ENCODE measurements at places on chromosomes 7 and 10. TPM values are rescaled to one million over a fixed set of nuclear protein-coding genes. Genes with fewer than 3 reads are reported as not detected.
A peak's percentile ranks its signal among the peaks of the same experiment; 100 is the strongest.

The HEPACAM2 gene
- 8.1 TPM for polyA plus RNA-seq

The EPO gene
- 0.10 TPM for polyA plus RNA-seq

The CDHR3 gene
- polyA plus RNA-seq: 5.9 TPM

The ARMH3 gene
- 20.6 TPM for polyA plus RNA-seq

The TMEM229A gene
- polyA plus RNA-seq: 0.19 TPM

The ZNF804B gene
- polyA plus RNA-seq: 0.43 TPM

The FAM149B1 gene
- 41.3 TPM for polyA plus RNA-seq

The CUL2 gene
- 42.7 TPM for polyA plus RNA-seq

The BAZ1B gene
- polyA plus RNA-seq: 76.6 TPM

The DCLRE1A gene
- 15.9 TPM for polyA plus RNA-seq

The SDK1 gene
- polyA plus RNA-seq: 6.3 TPM

The MBL2 gene
- polyA plus RNA-seq: not detected

The SPDYE16 gene
- polyA plus RNA-seq: 1.0 TPM

The FAM25A gene
- not detected for polyA plus RNA-seq

The CYP3A7 gene
- 1.1 TPM for polyA plus RNA-seq

The PODXL gene
- 790 TPM for polyA plus RNA-seq

The IQUB gene
- 6.2 TPM for polyA plus RNA-seq

The ST8SIA6 gene
- polyA plus RNA-seq: 1.1 TPM

The C10orf95 gene
- polyA plus RNA-seq: 0.62 TPM

- no peak for DNase-seq
Measured at GRCh38 chr7:106768324-106768751, 96.7 kb upstream of the PIK3CG start.

DNA sequence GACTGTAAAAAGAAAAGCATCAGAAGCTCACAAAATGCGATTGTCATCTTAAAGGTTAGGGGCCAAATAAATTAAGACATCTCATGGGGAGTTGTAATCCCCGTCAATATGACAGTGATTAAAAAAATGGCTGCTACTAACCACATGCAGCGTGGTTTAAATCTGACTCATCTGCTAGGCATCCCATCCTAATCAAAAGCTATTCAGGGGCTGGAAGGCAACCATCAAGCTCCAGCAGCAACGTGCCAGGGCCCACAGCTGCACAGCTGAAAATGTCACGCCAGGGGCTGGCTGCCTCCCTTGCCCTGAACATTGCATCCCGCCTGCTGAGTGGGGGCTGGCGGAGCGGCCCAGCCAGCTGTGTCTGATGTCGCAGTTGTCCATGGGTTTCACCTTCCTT, 66.3 kb upstream of the FRMD4A start:
- DNase-seq: no peak

GRCh38 chr10:102729029-102730026, 14.4 kb upstream of the WBP1L start:
- DNase-seq: no peak

DNA sequence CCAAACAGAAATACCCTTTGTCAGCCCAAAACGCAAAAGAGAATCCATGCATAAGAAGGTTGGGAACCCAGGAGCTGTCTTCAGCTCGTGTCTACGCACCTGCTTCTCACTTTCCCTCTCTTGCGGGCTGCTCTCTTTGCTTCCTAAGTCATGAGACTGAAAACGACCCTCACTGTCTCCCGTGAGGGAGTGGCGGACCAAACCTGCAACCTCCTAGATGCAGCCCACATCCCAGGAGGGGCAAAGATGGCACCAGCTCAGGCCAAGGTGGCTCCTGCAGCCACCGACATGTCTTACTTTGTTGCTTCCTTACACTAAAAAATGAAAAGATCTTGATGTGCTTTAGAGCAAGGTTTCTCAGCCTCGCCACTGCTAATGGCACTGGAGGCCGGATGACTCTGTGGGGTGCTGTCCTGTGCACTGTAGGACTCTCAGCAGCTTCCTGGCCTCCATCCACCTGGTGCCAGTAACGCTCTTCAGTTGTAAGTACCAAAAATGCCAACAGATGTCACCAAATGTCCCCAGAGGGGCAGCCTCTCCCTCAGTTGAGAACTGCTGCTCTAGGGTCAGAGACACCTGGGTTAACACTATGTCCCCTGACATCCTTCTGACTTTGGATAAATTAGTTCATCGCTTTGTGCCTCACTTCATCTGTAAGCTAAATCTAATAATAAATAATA, 179.8 kb upstream of the PFKP start:
- DNase-seq: no peak

GRCh38 chr7:36736899-36737211, 12.6 kb upstream of the AOAH start:
- no peak for DNase-seq

GRCh38 chr7:155738652-155739537, 73.4 kb downstream of the SHH start:
- DNase-seq: peak; percentile 23

DNA sequence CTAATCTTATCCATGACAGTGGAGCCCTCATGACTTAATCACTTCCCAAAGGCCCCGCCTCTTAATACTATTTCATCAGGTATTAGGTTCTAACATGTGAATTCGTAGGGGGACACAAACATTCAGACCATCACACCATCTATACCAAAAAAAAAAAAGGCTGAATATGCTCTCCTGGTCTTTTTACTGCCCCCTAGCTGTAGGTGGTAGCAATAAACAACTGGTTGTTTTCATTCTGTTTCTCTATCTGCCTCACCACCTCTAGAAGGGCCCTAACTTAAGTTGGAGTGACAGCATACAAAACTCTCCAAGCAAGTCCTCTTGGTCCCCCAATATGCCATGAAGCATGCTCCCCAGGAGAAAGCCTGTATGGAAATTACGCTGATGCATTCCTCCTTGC, 94.1 kb downstream of the GRM8 start:
- DNase-seq: no peak

DNA sequence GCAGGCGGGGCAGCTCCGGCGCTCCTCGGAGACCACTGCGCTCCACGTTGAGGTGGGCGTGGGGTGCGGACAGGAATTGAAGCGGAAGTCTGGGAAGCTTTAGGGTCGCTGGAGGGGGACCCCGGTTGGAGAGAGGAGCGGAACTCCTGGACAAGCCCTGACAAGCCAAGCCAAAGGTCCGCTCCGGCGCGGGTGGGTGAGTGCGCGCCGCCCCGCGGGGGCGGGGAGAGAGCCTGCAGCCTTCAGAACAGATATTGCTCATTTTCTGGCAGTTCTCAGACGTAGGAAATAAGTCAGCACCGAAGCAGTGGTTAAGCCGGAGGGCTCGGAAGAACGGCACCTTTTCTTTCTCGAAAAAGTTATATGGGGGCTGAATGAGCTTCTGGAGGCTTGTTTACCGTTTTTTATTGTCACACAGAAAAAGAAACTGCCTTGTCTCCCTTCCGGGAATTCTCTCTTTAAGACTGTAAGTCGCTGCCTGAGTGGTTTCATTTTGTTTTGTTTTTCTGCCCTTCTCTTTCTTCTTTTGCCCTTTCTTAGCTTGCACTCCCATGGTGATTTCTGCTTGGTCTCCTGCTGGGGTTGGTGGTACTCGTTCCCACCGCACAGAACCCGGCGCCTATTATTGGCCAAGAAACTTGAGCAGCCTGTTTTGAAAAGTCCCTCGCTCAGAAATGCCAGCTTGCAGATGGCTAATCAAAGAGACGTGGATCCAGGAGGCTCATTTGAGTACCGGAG, 732 bp downstream of the FAS start:
- DNase-seq: peak; percentile 60

- no peak for DNase-seq
Measured at GRCh38 chr7:14688208-14688607, 214.3 kb downstream of the DGKB start.

DNA sequence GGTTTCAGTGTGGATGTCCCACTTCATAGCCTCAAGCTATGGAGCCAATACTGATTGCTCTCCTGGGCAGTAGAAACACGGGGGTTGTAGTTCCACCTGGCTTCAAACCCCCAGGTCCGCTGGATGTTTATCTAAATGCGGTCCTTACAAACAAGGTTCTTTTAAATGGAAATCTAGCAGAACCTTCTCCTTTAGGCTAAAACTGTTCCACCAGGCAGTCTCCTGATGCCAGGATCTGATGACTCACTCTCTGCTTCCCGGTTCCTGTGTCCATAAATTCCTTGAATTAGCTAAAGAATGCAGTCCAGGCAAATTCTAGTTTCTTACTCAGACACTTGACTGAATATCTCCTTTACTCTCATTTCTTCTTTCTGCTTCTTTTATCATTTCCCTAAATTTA, 108.4 kb upstream of the FAM3C start:
- DNase-seq: no peak

DNA sequence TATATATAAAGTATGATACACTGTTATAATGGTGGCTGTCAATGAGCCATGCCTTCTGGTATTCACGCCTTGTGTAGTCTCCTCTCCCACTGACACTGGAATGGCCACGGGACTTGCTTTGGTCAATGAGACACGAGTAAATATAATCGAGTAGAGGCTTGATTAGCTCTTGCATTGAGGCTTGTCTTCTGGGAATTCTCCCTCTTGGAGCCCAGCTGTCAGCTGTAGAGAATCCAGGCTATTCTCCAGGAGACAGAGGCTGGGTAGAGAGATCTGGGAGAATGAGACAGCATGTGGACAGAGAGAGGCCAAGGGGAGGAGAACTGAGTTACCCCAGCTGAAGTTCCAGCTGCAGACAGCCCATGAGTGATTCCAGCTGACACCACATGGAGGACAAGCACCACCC, 25.2 kb upstream of the PLCE1 start:
- no peak for DNase-seq

DNA sequence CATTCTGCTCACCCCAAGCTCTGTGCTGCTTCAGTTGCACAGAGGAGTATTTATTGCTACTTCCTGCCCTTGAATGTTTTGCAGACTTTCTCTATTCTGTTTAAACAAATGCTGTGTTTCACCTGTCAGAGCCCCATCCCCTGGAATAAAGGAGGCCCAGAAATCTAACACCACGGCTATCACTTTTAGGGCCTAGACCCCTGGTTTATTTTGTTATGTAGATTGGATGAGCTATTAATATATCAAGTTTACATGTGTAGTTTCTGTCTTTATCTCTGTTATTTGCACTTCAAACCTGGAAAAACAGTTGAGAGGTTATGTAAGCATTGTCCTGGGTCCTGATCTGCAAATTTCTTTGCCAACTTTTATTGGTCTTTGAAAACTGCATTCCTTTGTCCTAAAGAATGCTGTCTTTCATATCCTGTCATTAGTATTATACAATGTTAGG, 630.1 kb downstream of the PARD3 start:
- DNase-seq: no peak

DNA sequence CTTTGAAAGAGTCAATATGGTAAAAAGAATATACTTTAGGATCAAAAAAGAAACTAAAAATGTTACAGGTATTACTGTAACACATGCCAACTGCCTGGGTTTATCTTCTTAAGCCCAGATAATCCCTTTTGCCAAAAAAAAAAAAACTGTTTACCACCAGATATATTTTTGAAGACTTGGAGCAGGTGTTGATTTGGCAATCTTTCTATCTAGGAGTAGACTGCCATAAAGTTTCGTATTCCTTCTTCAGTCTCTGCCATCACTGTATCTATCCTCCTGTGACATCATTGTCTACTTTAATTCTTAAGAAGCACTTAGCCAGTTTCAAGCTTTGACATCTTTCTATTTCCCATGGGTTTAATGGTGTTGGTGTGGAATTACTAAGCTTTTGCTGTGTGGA, 161.0 kb downstream of the ST7 start:
- no peak for DNase-seq

DNA sequence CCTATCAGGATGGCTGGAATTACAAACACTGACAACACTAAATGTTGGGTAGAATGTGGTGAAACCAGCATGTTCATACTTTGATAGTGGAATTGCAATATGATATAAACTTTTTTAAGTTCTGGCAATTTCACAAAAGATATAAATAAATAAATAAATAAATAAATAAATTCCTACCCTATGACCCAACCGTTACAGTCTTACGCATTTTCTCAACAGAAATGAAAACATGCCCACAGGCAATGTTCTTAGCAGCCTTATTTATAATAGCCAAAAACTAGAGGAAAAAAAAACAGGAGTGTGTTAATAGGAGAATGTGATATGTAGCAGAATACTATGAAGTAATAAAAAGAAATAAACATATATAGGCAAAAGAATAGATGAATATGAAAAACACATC, 318.9 kb downstream of the IPMK start:
- no peak for DNase-seq
